ENCODE measurements at places on chromosomes 7 and 10. TPM values are rescaled to one million over a fixed set of nuclear protein-coding genes. Genes with fewer than 3 reads are reported as not detected.

- no peak for DNase-seq
These were observed 58.7 kb downstream of the RGS10 start for GRCh38 chr10:119483839-119484238.

The SEMA3A gene
- total RNA-seq, result 5.7 TPM

The MBL2 gene
- not detected for total RNA-seq

- no peak for DNase-seq
These were observed 12.0 kb upstream of the CRHR2 start for GRCh38 chr7:30694218-30694745.

DNA sequence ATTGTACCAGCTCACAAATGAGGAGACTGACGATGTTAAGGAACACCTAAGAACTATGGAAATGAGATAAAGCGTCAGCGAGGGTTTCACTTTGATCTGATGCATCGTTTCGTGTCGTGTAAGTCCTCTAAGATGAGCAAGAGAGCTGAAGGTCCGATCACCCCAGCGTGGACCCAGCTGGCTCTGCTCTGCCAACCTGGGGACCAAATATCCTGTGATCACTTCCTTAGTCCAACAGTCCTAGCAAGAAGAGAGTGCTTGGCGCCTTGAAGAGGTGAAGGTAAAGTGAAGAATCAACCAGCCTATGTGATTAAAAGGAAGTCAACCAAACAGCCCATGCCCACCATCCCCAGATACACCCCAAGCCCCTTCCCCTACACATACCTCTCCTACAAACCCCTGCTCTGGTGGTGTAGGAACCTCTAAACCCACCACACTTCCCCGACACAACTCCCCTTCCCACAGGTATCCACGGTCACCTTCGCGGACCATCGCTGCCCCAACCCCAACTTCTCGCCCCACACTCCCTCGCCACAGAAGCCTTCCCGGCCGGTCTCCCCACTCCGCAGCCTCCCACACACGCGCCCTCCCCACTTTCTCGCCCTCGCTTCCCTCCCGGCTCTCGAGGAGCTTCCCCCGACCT, 722 bp downstream of the UPF2 start:
- DNase-seq, result no peak

The DYNC1I1 gene
- total RNA-seq, result 11.0 TPM
